ENCODE measurements at places on chromosomes 11 and 22. TPM values are rescaled to one million over a fixed set of nuclear protein-coding genes. Genes with fewer than 3 reads are reported as not detected.

- DNase-seq: no peak
Observed at GRCh38 chr11:29305456-29306232, 711.2 kb downstream of the KCNA4 start.

DNA sequence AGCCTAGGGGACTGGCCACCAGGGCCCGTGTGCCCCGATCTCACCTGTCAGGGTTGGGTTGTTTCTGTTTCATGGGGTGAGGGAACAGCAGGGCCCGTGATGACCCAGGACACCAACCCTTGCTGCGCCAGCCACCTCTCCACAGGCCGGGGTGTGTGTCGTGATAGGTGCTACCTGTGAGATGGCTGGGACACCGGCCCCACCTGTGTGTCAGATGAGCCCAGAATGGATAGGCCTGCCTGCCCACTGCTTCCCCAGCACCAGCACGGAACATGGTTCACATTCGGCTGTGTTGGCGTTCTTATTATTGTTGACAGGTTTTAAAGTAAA is 7.1 kb downstream of the CLDN5 start:
- DNase-seq: no peak

- no peak for DNase-seq
Observed at GRCh38 chr11:116072133-116072532, 567.9 kb upstream of the CADM1 start.

Gene CDC42EP2
- total RNA-seq: 19.5 TPM

DNA sequence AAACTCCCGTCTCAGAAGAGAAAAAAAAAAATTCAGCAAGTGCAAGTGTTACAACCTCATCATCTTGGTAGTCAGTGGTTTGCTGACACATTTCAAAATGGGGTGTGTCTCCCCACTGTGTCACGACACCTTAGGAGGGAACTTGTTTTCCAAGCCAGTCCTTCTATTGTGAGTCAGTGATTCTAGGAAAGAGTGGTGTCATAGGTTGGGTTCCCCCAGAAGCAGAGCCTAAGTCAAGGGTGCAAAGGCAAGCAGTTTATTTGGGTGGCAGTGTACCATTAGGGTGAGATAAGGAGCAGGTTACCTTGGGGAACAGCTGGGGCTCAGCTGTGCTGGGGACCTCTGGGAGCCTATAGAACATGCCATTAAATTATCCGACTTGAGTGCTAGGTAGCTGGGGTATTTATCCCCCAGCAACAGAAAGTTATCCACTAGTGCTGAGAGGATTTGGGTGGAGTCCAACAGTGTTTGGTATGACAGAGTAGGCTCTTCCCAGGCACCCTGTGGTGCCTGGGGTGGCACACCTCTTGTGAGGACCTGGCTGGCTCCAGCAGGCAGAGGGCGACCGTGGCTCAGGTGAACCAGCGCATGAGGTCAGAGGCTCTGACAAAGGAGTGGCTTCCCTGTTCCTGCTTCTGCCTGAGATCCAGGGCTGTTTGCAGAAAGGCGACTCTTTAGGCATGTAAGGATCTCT is 41.7 kb downstream of the KIAA1671 start:
- DNase-seq: no peak

Gene MUC5AC
- not detected for total RNA-seq

Gene CNTF
- 1.6 TPM for total RNA-seq

Gene P2RY6
- total RNA-seq: 0.13 TPM

Gene SHISAL1
- not detected for total RNA-seq

DNA sequence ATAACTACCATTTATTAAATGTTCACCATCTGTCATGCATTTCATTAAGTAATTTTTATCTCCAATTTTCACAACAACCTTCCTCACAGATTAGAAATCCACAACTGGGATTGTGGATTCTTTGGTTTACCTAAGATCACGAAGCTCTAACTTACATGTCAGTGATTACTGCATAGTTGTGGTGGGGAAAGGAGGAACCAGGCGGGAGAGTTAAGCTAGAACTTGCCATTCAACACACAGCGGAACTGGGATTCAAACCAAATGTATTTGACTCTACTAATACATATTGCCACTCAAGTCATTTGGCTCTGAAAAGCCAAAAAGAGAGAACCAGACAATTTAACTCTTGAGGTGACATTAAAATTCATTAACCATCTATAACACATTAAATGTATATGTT is 10.4 kb upstream of the LAYN start:
- DNase-seq: no peak

Gene RFPL1
- total RNA-seq: not detected

DNA sequence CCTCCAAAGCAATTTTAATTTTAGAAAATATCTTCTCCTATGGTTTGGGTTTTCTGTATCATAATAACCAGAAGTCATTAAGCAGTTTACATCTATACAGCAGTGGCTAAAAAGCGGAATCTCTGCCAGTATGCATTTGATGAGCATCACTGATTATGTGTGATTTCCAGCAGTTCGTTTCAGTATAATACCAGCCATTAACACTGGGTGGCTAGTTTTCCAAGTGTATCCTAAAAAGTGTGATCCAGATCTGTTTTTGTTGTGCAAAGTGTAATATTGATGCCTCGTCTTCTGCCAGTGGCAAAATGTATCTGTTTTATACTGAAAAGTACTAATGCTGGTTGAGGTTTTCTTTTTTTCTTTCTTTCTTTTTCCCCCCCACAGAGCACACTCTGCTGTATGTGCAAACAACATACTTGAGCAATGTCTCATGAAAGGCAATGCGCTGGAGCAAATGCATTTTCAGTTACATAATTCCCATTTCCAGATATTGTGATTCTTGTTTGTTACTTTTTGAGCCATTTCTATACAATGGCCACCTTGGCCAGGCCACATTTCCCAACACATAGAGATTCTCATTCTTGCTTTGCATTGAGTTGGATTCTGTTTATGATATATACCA is 64.2 kb downstream of the SLC36A4 start:
- no peak for DNase-seq

- no peak for DNase-seq
Observed at GRCh38 chr11:78346799-78347198, 70.8 kb downstream of the GAB2 start.

DNA sequence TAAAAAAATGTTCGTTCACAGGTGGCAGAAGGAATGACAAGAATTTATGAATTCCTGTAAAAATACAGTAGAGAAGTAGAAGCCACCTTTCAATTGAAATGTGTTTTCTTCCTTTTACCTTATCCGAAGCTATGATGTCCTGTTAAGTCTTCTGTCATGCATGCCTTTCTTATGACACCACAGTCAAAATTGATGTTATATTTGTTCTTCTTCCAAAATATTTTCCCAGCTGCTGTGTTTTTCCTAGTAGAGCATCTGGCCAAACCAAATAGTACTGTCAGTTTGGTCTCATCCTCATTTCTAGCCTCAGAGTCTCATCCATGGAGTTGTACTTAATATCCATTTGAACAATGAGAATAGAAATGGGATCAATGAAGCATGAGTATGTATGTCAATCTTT is 206.1 kb downstream of the PGR start:
- no peak for DNase-seq

Gene HBG1
- not detected for total RNA-seq

DNA sequence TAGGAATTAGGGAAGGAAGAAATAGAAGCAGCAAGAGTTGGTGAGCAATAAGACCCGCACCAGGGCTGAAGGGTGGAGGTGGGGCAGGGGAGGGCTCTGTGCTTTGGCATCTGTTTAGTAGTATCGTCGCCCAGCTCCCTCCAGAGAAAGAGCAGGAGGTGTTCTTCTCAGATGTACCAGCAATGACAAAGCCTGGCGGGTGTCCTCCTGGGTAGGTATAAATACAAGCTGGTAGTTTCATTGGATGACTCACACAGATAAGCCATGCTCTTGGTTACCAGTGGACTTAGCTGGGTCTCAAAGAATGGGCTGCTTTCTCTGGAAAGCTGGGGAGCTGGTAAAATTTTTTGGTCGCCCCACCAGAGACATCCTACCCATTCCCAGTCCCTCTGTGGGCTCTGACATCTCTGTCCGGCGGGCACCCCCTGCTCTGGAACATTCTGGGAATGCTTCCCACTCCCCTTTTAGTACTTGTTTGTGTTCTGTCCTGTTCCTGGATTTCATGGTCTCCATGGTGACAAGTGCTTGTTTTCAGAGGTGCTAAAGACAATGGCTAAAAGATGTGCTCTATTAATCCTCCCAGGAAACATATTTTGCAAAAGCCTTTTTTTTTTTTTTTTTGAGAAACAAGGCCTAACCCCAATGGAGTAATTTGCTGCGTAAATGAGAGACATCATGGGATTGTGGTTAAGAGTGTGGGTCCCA is 15.4 kb upstream of the TUBA8 start:
- DNase-seq: no peak

DNA sequence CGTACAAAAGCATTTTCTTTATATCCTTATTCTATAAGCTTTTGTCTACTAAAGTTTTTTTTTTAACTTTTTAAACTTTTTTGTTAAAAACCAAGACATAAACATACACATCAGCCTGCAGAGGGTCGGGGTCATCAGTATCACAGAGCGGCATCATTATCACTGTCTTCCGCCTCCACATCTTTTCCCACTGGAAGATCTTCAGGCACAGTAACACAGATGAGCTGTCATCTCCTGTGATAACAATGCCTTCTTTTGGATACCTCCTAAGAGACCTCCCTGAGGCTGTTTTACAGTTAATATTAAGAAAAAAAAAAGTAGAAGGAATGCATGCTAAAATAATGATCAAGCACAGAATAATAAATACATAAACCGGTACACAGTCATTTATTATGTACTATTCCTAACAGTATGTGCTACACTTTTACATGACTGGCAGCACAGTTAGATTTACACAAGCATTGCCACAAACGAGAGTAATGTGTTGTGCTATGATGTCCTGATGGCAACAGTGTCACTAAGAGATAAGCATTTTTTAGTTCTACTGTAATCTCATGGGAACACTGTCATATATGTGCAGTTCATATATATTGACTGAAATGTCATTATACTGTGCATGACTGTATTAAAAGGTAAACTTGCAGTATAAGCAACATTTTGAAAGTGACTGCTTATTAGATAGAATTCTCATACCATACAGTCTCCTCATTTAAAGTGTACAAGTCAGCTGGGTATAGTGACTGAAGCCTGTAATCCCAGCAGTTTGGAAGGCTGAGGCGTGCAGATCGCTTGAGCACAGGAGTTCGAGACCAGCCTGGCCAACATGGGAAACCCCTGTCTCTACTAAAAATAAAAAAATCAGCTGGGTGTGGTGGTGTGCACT is 58.6 kb downstream of the KDM2A start:
- DNase-seq: no peak

Gene SNU13
- total RNA-seq: 113 TPM

DNA sequence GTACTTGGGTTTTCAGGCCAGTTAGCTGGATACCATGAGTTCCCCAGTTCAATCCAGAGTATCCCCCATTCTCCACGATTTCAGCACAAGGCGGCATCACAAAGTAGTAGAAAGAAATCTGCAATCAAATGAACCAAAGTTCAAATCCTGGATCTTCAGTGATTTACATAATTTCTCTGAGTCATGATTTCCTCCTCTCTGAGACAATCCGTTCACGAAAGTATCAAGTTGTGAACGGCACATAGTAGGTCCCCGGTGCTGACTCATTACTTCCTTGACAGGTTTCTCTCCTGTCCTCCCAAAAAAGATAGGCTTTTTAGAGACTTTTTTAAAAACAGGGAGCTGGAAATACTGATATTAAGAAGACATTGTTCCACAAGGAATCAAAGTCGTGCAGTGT is 69.1 kb upstream of the AKIP1 start:
- no peak for DNase-seq

DNA sequence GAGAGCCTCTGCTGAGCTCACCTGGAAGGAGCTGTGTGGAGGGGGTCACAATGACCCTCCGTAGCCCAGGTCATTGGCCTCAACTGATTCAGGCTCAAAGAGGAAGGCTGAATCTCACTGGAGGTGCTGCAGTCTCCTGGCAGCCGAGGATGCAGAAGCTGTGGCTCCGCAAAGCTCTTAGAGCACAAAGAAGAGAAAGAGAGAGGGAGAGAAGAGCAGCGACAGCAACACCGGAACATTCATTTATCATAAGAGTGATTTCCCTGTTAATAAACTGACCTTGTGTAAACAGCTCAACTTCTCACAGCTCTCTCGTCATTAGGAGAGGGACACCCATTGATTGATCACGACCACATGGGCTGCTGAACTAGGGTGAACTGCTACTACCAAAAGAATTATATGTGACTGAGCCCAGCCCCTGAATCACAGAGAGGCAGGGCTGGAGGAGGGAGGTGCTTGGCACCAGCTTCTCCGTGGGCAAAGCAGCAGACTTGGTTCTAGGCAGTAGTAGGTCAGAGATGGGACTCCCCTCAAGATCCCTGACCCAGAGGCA is 281.7 kb downstream of the NXPE2 start:
- no peak for DNase-seq

DNA sequence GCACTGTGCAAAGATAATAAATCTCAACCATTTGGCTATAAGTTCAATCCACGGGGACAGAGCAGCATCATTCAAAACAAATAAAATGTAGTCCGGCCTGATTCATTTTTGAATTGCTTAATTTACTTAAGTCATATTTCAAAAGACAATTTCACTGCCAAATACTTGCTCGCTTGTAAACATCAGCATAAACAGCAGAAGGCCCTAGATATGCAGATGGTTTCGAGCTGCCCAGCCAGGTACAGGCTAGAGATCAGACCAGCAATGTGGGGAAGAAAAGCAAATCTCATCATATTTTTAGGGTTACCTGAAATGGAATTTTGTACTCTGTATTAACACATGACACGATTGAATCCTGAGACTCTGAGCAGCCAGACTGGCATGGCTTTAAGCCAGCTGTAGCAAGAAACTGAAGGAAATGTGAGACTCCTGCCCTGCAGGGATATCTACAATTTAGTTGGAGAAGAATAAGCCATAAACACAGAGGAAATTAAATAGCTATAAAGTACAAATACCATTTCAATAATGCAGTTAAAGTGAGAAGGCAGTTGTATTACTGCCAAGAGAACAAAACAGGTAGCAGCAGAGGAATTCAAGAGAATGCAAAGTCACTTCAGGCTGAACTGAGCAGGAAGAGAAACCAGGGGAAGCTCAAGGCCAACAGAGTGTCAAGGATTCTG is 440.3 kb downstream of the ETS1 start:
- DNase-seq: no peak

- no peak for DNase-seq
Observed at GRCh38 chr22:29798801-29799200, 31.6 kb downstream of the UQCR10 start.

- DNase-seq: no peak
Observed at GRCh38 chr11:69999721-70000120, 78.4 kb upstream of the ANO1 start.

DNA sequence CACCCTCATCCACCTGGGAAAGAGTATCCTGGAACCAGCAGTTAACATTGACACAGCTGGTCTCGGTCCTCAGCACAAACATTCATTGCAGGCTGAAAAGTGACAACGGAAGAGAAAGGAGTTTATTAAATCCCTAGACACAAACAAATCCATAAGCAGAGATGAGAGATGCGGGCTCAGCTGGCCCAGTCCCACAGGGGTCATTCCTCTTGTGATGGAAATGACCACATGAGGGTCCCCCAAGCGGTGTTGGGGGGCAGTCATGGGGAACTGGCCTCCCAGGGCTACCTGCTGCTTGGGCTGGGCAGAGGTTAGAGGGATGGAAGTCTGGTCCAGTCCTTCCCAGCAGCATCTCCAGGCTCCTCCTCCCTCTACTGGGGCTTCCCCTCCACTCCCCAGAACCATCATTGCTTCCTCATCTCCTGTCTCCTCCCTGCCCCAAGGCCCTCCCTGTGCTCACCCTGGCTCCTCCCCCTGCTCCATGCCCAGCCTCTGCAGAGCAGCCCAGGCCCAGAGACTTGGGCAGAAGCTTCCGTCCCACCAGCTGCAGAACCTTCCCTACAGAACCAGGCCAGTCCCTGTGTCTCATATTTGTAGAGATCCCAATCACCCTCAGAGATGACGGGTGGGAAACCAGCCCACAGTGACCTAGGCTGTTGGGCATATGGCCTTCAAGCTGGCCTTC is 5.4 kb upstream of the IGLL5 start:
- DNase-seq: no peak

Gene HBG2
- total RNA-seq: not detected

Gene OR52I2
- not detected for total RNA-seq
